Stimulated activated CD4-positive, alpha-beta T cell treated with anti-CD3 and anti-CD28 coated beads, Interleukin-2, amount 100 ng/mL, for 24 hours (primary cell): ENCODE measurements at places on chromosomes 12 and 14.

DNA sequence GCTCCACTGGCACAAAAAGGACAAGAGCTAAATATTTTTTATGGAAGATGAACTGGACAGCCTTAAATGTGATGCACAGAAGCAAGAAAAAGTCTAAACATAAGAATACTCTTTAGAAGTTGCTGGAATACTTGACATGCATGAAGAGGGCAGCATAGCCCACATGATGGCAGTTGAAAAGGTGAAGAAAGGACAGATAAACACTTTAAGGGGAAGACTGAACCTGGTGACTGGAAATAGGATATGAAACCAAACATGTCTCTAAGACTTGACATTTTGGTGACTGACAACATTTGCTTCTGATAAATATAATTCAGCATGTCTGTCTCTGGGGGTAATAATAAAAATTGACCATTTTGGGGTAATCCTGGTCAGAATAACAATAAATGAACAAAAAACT lies 273.1 kb downstream of the CCDC91 start:
- DNase-seq, result no peak

DNA sequence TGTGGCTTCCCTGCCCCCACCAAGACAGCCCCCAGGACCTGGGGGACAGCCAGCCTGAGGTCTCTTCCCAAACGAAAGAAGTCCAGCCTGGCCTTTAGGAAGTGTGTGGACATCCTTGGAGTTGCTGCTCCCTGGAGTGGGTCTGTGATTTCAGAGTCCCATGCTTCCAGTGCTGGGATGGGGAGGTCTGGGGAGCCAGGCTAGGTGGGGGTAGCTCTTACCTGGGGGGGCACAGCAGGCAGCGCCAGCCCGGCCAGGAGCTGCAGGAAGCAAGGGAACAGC lies 509 bp downstream of the PGF start:
- DNase-seq, result no peak

GRCh38 chr14:103880348-103881267 lies 33.2 kb upstream of the PPP1R13B start:
- DNase-seq, result no peak

GRCh38 chr14:101557321-101557695 lies 4.0 kb upstream of the DIO3 start:
- no peak for DNase-seq

- no peak for DNase-seq
These were observed 387.0 kb downstream of the LRFN5 start for GRCh38 chr14:41993687-41994086.

DNA sequence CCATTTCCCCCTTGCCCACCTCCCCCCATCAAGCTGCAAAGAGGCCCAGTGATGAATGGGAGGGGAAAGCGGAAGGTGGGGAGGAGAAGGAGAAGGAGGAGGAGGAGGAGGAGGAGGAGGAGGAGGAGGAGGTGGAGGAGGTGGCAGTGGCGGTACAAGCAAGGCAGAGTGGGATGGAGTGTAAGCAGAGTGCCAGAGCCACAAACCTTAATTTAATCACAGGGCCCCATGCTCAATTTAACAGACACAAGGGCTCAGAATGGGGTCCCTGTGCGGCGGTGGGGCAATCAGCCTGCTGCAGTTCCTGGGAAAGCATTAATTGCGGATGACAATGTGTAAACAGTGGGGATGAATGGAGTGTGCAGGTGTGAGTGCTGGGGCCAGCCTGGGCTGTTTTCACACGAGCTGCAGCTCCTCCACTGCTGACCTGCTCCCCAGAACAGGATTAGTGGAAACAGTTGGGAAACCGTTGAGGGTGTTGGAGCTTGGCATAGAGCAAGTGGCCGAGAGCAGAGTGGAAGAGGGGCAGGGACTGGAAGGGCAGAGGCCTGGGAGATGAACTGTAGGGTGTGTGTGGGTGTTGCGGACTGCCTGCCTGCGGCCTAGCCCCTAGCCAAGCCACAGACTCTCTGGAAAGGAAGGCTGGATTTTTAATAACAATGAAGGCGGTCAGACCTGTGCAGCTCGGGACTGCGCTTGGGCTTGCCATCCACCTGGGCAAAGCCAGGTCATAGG lies 36.4 kb upstream of the SMOC1 start:
- no peak for DNase-seq
